ENCODE measurements at places on chromosomes 5 and 9.

DNA sequence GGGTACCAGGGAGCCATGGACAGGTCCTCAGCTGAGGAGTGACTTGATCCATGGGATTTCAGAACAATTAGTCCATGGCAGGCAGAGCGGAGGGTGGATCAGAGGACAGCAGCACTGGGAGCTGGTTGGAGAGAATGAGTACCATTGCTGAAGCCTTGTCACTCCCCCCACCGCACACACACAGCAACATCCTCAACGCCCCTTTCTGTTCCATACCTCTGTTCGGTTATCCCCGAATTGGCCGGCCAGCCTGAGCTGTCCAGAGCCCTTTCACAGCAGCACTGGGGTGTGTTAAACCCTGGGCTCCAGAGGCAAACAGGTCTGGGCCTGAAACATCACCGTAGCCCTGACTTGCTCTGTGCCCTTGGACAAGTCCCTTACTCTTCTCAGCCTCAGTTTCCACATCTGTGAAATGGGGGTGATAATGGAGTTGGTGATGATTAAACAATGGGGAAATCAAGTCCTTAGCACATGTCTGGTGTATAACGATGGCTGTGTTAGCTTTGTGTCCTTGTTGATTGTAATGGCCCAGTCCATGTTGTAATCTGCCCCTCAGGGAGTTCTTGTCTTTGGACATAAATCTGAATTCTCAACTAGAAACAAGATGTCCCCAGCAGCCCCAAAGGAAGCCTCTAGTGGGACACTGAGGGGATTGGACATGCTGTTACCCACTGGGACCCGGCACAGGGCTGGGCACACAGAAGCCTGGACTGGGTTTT is 16.9 kb downstream of the GSN start:
- no peak for DNase-seq

GRCh38 chr5:112417931-112418658 is 982 bp downstream of the EPB41L4A start:
- peak; percentile 79 for DNase-seq

DNA sequence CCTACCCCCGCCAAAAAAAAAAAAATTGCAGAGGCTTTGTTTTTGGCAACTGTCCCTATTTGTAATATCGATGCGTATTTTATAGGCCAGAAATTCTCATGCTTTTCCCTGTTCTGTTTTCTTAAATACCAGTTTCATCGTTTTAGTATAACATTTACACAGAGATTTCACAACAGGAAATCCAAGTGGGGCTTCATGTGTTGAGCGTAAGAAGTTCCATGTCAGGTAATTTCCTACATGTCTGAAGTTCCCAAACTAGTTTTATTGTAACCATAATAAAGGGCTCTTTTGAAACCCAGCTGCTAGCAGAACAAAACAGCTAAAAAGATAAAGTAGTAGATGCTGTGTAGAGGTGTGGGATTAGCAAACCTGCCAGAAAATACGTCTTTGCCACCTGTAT is 4.2 kb downstream of the SMC5 start:
- no peak for DNase-seq

GRCh38 chr5:1551426-1552301 is 27.9 kb upstream of the LPCAT1 start:
- DNase-seq = no peak

GRCh38 chr5:98341038-98342032 is 432.1 kb upstream of the RGMB start:
- DNase-seq = no peak

All from T-helper 2 cell (primary cell).